Activated CD4-positive, alpha-beta T cell treated with anti-CD3 and anti-CD28 coated beads, Interleukin-2, Interleukin-4, amounts not matched to agents 100 ng/mL and 50 ng/mL, durations not matched to agents 16 hours and 8 hours (primary cell): ENCODE measurements at places on chromosomes 7 and 10.

DNA sequence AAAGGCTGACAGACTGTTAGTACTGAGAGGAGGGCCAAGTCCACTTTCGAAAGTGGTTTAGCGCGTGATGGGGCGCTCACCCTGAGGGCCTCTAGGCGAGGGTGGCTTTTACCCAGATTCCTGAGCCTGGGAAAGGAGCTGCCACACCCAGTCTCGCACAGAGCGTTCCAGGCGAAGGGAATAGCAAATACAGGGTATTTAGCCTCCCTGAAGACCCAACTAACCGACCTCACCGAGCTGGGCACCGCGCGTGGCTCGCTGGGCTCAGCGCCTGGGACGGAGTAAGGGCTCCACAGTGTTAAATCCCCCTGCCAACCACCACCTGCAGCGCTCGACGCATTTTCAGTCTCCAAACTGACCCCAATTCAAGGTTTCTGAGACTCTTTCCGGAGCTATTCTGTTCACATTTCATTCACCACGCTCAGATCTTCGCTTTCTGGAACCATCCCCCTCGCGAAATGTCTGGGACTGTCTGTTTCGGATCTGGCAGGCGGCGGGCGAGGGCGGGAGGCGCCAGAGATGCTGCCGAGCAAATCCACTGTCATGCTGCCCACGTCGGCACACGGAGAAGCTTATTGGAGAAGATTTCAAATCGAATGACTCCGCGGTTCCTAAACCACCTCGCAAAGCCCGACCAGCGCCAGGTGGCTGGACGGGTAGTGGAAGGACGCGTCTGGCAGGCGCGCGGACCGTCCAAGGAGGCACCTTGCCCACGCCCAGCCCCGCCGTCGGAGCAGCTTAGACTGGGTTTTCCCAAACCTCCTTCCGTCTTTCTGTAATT is 1.4 kb upstream of the OSBPL3 start:
- peak; percentile 35 for DNase-seq

DNA sequence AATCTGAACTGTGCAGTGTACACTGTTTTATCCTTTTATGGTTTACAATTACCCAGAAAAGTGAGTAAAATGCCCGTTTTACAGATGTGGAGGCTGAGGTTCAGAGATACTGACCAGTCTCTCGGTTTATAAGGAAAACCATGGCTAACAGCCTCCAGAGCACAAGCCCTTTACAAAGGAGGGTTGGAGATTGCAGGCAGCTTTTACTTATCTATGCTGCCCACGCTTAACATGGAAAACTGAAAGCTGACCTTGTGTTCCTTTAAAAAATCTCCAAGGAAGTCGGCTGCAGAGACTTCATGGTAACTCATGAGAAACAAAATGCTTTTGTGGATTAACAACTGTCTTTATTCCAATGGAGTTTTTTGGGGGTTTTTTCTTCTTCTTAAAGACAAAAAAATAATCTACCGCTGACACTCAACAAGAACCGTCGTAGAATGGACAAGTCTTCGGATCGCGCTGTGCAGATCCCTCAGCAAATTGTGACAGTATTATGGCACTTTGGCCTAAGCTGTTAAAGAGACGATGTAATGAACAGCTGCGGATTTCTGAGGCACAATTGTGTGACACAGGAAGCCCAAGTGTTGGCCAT is 654 bp upstream of the SLF2 start:
- DNase-seq = no peak

GRCh38 chr10:75651417-75651816 is 220.0 kb downstream of the LRMDA start:
- no peak for DNase-seq

DNA sequence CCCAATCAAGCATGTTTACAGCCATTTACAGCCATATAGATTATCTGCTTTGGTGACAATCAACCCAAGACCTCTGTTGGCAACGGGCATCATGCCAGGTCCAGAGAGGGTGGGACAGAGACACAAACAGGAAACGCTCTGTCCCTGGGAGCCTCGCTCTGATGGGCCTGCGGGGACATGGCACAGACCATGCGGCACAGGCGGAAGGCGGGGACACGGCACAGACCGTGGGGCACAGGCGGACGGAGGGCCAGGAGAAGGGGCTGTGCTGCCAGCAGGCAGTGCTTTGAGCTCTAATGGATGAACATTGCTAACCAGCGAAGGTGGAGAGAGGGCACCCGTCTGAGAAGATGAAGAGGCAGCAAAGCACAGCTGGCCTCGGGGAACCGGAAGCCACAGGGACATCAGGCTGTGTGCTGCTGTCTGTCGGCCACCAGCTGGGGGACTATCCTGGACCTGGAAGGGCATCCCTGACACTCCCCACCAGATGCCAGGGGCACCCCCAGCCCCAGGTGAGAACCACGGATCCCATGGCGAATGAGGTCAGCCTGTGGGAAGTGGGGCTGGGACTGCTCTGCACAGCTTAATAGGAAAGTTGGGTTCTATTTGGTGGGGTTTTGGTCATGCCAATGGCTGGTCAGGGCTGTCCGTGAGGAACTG is 61.0 kb downstream of the DIP2C start:
- DNase-seq = no peak

DNA sequence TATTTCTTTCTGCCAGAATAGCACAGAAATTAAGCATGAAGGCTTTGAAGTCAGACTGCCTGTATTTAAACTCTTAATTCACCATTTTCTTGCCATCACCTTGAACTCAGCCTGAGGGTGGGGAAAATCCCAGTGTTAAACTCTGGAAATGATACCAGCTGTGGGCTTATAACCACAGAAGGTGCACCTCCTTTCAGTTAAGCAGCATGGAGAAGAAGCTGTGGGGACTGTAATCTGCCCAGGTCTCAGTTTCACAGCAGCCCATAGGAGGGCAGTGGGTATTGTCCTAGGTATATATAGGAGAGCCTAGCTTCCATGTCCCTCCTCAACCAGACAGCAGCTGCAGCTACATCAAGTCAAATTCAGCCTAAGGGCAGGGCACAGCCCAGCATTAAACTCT is 241.6 kb downstream of the HPSE2 start:
- no peak for DNase-seq

GRCh38 chr7:1243964-1244416 is 11.3 kb downstream of the UNCX start:
- no peak for DNase-seq

DNA sequence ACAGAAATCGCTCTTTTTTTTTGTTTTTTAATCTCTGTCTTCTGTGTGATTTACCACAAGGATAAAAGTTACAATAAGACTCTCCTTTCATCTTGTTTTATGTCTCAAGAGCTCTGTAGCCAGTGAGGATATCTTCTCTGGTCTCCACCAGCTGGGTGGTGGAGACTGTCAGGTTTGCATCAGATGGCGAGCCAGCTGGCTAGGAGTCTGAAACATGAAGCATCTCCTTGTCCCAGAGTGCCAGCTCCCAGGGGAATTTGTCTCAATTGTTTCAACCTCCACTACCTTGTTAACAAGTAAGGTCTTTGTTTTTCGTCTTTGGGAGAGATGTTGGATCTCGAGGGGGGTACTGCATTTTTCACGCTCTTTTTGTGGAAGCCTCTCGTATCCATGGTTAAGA is 47.3 kb downstream of the FRMPD2 start:
- DNase-seq = no peak

- no peak for DNase-seq
Measured at GRCh38 chr10:77359950-77360520, 277.6 kb downstream of the KCNMA1 start.

DNA sequence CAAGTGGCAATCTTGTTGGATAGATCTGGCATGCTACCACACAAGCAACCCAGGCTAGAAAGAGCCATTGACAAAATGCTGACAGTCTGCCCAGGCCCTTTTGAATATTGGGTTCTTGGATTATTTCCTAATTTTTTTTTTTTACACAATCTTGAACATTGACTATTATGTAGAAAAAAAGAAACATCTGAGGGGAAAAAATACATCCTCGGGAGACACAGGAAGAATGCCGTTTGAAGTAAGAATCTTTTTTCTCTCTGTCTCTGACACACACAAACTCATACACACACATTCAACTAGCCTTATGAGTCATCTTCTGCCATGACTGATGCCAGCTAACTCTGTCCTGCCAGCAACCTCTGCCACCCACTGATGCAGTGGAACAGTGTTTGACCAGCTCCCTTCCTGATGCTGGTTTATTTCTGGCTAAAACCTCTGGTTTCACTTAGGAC is 47.2 kb downstream of the SORBS1 start:
- DNase-seq = peak; percentile 66

DNA sequence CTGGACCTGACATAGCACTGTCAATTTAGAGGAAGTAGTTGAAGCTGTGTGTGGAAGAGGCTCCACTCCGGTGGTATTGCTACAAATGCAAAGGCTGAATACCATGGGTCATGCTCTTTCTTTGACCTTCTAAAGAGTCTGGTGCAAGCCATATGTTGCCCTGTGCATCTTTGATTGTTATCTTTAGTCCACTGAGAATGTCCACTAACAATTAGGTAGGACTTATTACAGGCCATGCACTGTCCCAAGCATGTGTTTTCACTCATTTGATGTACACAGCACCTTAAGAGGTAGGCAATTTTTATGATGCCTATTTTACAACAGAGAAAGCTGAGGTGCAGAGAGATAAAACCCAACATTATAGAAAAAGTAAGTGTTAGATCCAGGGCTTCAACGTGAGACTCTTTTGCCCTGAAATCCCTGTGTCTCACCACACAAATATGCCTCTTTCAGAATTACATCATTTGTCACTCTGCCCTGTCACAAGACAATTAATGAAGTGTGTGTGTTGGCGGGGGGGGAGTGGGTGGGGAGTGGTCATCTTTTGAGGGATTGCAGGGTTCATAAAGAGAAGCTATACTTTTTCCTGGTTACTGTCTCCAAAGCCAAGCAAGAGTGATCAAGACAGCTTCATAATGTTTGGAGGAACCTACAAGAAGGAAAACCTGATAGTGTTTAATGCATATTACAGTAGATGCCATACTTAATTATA is 637.6 kb upstream of the IGFBP3 start:
- no peak for DNase-seq

GRCh38 chr7:21542891-21543527 is at the start of gene DNAH11:
DNAH11 (plus strand) TSS chr7:21543039; CDS start chr7:21543246, 207 bp downstream.
- DNase-seq = peak; percentile 11

- no peak for DNase-seq
Measured at GRCh38 chr7:156889089-156889488, 3.9 kb downstream of the LMBR1 start.

DNA sequence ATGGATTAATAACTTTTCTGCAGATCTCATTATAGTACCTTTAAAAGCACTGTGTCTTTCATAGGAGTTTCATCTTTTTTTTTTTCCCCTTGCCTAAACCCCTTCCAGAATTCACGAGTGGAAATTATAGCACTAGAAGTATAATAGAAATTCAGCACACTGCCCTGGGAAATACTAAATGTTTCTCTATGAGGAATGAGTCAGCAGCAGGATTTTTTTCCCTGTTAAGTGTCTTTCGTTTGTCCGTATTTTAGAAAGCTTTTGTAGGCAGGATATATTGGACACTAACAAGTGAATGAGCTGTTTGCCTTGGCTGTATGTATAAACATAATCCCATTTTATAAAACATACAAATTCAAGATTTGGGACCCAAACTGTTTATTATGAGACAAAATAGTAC is 105.8 kb downstream of the EXOC4 start:
- DNase-seq = no peak

- DNase-seq = no peak
Measured at GRCh38 chr7:151694828-151695580, 175.3 kb upstream of the RHEB start.

DNA sequence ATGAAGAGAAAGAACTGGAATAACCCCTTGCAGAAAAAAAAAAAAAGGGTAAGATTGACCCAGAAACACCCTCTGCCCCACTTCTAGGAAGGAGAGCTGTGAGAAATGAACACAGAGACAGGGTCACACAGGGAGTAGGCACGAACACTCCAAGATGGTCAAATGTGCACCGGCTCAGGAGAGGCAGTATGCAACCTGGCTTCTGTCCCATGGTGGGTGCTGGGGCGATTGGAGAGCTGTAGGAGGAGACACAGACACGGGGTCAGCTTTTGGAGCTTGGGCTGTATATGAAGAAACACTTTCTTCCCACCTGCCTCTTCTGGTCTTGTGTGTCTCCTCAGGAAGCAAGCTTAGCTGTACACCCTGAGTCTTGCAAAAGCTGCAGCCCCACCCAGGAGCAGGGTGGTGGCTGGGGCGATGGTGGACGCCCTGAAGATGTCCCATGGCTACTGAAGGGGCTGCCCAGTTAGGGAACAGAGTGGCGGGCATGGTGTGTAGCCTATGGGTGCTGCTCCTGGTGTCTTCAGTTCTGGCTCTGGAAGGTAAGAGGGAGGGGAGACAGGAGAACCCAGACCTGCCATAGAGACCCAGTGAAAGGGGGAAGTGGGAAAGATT is 8.0 kb downstream of the EPHB6 start:
- DNase-seq = no peak

- DNase-seq = no peak
Measured at GRCh38 chr7:132558815-132559214, 17.5 kb downstream of the PLXNA4 start.

DNA sequence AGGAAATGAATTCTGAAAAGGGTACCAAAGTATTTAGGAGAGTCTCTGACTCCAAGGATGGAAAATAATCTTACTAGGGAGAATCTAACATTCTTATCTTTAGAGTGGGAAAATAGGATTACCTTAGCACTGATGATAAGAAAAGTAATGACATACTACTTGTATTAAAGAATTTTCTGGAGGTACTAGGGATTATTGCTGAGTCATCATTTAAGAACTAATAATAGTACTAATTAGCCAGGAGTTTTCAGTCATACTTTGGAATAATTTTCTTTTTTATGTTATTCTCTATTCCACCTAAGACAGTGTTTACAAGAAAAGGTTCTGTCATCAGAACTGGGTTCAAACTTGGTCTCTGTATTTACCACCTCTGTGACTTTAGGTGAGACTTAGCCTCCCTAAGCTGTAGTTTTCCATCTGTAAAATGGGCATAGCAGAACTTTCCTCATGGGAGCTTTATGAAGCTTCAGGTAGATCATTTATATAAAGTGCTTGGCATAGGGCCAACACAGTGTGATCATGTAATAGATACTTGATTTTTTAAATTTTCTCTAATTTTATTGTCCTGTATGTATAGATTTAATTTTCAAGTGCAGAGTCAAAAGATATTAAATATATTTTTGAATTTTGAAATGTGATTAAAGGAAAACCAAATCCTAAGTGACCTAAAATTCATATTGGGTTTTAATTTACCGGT is 20.4 kb downstream of the ITGB8 start:
- no peak for DNase-seq

DNA sequence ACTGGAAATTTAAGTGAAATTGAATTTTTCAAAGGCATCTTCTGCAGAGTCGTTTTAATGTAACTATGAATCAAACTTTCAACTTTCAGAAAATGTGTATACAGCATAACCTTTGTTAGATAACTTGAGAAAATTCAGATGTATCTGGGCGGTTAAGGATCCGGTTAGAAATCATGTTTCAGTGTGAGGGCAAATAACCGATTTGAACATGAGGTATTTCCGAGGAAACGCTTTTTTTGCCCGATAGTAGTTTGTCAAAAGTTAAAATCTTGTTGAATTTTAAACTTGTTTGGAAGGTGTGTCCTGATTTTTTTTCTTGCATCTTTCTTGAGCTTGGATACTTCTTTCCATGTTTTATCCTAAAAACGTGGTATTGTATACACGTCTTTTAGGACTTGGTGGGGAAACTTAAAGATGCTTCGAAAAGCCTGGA is 1.3 kb upstream of the BMI1 start:
- DNase-seq = no peak
